ENCODE measurements at places on chromosomes 16 and 17.

- peak; percentile 89 for DNase-seq
Observed at GRCh38 chr16:84484579-84485254, 19.7 kb downstream of the MEAK7 start.

DNA sequence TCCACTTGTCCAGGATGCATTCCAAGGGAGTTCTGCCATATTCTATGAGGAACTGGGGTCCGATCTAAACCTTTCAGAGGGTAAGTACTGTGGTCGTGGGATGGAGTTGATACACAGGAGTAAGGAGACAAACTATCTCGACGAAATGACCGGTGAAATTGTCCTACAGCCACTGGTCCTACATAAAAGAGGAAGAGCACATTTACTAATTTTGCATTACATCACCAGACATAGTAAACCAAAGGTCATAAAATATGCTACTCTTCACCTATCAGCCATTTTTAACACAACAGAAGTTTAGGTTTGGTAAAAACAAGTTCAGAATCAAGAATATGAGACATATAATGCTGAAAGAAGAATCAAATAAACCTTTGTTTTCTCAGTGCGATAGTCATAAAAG lies 8.1 kb downstream of the HSF5 start:
- DNase-seq, result no peak

DNA sequence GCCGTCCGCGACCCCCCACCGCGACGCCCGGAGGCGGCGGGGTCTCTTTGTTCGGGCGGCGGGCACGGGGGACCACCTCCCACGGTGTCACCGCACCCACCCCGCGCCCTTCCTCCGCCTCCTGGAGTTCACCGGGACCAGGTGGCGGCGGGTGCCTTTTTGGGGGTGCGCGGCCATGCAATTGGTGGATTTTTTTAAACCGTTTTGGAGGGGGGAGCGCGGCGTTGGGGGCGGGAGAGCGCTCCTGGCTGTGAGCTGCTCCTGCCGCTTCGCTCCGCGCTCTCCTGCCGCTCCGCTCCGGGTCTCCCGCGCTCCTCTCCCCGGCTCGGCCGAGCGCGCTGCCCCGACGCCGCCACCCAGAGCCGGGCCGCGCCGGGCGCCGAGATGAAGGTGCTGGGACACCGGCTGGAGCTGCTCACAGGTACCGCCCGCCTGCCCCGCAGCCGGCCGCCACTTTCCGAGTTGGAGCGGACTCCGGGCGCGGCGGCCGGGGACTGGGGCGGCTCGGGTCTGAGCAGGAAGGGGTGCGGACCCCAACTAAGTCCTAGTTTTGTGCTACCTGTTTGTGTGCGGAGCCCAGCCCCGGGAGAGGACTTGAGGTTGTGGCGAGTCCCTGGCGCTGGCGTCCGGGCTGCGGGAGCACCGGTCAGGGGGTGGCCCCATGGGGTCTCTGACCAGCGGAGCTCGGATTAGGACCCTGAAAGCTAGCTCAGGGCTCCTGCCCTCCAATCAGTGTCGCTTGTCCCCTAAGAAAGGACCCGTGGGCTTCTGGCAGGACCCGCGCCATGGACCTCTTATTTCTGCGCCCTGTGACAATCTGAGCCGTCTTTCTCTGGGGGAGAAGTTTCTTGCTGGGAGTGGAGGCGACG lies 35.7 kb upstream of the NDRG4 start:
- no peak for DNase-seq

DNA sequence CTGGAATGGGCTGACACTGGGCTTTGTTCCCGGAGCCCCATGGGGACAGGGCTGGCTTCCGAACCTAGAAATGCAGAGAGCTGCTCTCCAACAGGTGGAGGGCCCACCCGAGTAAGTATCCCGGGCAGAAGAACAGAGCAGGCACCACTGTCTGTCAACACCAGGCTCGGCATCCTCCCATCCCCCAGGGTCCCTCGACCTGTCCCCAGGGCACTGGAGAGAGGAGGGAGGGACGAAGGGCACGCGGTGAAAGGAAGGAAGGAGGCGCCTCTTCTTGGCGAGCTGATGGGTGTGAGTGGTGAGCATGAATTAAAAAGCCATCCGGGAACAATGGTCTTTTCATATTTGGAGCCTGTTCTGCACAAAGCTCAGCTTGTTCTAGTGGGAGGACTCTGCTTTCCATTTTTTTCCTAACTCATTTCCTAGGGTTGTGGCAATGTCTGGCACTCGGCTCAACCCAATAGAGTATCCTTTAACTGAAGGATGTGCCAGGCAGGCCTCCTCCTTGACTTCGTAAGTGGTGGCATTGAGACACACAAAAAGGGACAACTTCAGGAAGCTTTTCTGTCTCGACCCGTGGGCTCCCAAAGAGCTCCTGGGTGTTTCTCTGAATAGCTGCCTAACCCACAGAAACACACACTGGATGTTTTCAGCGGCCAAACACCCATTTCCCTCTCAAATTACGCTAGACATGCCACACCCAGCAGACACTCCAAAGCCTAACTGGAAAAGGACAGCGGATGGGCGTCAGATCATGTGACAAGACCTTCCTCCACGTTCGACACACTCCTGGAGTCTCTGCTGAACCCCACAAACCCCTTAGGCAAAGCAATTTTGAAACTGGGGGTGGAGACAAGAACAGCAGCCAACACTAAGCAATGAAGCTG lies 47.7 kb downstream of the ZFHX3 start:
- peak; percentile 58 for DNase-seq

GRCh38 chr17:19755392-19755791 lies 7.3 kb upstream of the ALDH3A1 start:
- no peak for DNase-seq

GRCh38 chr17:76492989-76493501 lies 8.2 kb downstream of the RHBDF2 start:
- DNase-seq, result no peak

- peak; percentile 40 for DNase-seq
Observed at GRCh38 chr17:75822119-75822799, 21.9 kb downstream of the UNC13D start.
